Fibroblast of skin of back (primary cell): ENCODE measurements at places on chromosomes 2 and 18.

DNA sequence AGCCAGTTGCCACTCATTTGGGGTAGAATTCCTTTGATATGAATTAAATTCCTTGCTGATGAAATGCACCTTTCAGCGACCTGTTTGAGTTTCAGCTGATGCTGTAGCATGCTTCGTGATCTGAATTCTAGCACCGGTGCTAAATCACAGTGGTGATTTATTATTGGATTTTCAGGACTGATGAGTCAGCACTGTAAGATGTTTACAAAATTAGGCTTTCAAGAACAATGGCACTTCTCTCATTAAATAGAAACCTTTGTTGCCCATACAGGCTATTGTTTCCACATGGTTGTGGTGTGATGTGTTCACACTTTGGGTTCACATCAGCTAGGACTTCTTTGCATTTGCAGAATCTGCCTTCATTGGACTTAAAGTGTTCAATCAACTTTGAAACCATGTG, 687.7 kb downstream of the ARHGAP15 start:
- no peak for DNase-seq

DNA sequence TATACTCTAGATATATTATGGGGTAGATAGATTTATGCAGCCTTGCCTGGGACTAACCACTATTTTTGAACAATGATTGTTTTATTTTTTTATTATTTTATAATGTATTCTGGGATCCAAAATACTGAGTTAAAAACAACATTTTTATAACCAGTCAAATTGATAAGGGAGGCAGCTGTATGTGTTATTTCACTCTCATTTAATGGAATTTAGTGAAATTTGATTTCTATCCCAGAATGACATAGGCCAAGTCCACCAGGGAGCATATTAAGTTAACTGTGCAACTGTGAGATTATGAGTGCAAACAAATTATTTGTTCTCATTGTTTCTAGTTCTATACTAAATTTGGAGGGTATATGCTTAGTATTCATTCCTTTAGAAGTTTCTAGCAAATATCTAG, 553.6 kb upstream of the NRP2 start:
- DNase-seq = no peak

- no peak for DNase-seq
These were observed 113.0 kb downstream of the KCNF1 start for GRCh38 chr2:11024687-11025086.

- peak; percentile 68 for DNase-seq
These were observed 112.8 kb upstream of the EML6 start for GRCh38 chr2:54610700-54611099.

DNA sequence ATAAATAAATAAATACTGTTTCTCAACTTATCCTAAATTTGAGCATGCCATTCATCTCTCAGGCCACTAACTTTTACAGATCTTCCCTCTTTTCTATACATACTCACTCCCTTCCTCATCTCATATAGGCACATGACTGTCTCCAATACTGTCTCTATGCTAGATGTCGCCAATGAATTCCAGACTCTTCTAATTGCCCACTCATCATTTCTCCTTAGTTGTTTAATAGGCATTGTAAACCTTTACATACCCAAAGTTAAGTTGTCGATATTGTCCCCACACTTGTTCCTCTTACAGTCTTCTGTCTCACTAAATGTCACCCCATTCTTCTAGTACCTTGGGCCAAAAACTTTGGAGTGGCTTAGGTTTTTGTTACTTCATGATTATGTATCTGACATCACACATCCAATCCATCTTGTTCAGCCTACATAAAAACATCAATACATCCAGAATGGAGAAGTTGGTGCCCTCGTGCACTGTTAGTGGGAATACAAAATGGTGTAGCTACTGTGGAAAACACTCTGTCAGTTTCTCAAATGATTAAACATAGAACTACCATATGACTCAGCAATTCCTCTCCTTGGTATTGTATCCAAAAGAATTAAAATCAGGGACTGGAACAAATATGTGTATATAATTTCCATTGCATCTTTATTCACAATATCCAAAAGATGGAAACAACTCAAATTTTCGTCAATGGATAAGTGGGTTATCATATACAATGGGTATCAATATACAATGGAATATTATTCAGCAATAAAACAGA, 935.1 kb downstream of the SLC4A3 start:
- DNase-seq = no peak

GRCh38 chr2:176088937-176089842, 3.3 kb upstream of the HOXD13 start:
- no peak for DNase-seq

DNA sequence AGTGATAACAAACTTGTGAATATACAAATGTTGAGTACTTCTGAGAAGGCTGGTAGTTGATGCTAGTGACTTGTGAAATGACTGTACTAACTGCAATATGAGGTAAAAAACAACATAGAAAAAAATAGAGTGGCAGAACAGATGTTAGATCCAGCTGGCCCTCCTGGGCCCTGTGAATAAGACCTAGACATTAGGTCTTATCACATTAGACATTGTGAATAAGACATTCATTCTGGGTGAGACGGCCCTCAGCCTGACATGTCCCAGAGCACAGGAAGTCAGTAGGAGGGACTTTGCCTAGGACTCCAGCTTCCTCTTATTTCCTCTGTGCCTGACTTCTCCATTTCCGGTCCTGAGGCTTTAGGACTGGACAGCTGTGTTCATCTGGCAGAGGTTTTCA, 22.9 kb downstream of the DOK1 start:
- peak; percentile 45 for DNase-seq

DNA sequence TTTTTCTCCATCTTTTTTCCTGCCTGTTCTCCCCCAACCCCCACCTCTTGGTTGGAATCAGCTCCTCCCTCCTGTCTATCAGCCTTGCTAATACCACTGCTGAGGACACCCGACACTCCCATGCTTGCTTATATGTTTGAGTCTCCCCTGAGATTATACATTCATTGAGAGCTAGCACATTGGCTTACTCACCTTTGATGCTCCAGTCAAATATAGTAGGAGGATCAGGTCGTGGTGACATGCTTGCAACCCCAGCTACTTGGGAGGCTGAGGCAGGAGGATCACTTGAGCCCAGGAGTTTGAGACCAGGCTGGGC, 91.5 kb upstream of the CCBE1 start:
- DNase-seq = no peak

- no peak for DNase-seq
These were observed 201.0 kb downstream of the PMAIP1 start for GRCh38 chr18:60100778-60101177.

DNA sequence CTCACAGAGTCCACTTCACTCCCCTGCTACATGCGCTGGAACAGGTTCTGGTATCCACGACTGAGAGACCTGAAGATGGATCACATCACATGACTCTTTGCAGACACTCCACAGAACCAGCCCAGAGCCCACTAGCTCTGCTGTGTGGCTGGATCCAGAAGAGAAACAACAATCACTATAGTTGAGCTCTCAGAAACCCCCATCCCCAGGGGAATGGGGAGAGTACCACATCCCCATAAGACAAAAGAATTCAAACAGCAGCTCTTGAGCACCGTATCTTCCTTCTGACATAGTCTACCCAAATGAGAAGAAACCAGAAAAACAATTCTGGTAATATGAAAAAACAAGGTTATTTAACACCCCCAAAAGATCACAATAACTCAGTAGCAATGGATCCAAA, 76.4 kb downstream of the ZSWIM2 start:
- DNase-seq = no peak

DNA sequence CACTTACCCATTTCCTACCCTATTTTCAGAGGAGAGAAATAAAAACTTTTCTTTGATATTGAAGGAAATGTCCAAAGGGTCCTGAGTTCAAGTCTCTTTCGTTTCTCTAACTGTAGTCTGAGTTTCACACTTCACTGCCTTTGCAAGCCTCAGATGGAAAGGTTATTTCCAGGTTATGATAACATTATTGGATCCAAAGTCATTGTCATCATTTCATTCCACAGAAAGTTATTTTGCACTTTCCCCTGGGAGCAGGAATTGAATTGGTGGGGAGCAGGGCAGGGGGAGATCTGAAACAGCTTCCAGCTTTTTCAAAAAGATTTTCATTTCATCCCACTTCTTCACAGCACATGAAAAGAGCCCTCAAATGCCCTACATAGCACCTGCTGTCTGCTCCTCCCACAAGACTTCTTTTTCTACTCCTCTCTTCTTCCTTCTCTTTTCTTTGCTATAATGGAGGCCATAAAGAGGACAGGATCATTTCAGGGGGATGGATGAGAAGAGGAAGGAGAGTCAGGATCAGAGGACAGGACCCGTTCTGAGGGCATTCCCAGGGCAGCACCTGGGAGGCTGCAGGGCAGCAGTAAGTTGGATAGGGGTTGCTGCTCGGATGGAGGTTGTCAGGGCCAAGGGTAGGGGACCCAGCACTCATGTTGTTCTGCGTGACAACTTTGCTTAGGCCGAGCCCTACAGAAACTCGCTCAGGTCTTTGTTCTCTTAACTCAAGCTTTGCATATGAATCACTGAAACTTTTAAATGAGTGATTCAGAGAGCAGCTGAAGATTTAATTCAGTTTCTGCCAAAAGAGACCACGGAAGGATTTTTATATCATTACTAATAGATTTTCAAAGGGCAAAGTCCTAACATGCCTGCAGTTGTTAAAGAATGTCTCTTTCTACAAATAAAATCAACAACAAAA, 11.4 kb upstream of the GALNT5 start:
- DNase-seq = peak; percentile 92

GRCh38 chr2:28656937-28657615, 94.6 kb upstream of the PPP1CB start:
- no peak for DNase-seq

GRCh38 chr2:237765875-237766274, 32.7 kb upstream of the RBM44 start:
- no peak for DNase-seq

DNA sequence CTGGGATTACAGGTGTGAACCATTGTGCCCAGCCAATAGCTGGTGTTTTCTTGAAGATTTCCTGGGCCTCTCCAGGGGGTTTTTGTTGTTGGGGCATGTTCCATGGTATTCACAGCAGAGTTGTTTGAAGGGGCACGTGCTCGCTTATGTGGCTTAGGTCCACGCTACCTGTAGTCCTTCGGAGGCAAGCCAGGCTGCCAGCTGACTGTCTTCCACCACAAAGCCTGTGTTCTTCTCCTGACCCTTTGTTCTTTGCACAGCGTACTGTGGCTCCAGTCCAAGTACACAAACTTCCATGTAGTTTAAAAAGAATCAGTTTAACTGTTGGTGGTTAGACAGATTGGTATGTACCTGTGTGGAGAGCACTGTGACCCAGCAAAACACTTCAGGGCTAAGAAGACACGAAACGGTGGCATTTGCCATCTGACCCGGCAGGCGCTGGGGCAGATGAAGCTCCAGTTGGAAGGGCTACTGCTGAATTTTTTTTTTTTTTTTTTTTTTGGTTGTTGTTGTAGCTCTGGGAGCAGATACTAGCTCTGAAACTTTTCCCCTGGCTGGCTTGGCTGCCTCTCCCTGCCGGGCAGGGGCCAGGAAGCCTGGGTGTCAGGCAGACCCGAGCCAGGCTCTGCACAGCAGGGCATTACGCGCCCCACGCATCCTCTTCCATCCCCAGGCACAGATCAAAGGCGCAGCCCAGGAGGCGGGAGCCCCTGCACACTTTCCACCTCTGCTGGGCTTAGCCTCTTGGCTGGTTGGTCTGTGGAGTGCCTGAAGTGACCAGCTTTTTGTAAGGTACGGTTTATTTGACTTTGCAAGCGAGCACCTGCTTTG, 5.7 kb downstream of the GREB1 start:
- no peak for DNase-seq

- peak; percentile 12 for DNase-seq
These were observed at the start of gene NETO1 for GRCh38 chr18:72867746-72868584. Gene NETO1 (minus strand): TSS chr18:72867987. CDS start chr18:72867291, 696 bp downstream.

DNA sequence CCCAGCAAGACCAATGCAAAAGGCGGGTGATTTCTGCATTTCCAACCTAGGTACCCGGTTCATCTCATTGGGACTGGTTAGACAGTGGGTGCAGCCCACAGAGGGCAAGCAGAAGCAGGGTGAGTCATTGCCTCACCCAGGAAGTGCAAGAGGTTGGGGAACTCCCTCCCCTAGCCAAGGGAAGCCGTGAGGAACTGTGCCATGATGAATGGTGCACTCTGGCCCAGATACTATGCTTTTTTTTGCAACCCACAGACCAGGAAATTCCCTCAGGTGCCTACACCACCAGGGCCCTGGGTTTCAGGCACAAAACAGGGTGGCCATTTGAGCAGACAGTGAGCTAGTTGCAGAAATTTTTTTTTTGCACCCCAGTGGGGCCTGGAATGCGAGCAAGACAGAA, 662.6 kb upstream of the ACVR2A start:
- no peak for DNase-seq

GRCh38 chr2:229712136-229712535, 2.2 kb downstream of the DNER start:
- no peak for DNase-seq

DNA sequence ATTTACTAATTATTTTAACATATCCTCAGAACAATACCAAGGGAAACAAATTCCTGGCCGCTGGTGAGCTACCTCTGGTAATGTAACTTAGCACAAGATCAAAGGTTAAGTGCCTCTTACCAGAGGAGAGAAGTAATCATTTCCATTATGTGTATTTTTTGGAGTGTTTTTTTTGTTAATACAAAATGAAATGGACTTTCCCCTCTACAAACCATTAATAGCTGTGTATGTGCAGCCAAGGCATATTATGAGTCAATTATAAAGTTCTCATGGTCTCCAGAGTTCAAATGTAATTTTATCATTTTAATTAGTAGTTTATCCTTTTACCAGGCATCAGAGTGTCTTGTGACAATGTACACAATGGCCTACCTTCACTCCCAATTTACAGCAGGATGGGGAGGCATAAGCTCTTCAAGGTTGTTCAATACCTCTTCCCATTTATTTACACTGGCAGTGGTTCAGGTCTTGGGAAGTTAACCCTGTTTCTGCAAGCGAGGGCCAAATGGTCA, 242.2 kb downstream of the TGIF1 start:
- DNase-seq = no peak

DNA sequence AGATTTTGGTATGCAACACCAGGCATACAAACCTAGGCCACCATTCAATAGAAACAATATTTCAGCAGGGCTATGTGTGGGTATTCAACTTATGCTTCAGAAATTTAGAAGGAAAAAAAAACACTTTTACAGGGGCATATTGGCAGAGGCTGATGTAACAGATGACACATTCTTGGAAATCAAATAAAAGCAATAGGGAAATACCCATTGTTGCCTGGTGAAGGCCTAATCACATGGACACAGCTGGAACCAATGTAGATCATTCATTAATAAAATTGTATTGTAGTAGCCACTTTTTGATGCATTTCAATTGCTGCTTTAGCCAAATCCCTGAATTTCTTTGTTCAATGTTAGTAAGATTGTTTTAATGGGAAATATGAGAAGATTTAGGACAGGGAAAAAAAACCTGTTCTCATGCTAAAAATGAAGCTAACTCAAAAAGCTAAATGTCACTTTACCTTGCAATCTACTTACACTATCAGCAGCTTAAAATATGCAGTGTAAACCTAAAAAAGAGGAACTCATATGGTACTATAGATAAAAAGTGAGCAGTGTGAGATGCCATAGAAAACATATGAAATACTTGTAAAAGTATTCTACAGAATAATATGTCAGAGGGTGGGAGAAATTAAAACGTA, 289.4 kb downstream of the ZEB2 start:
- peak; percentile 59 for DNase-seq

GRCh38 chr2:158221063-158222020, 119.7 kb downstream of the UPP2 start:
- DNase-seq = no peak
